ENCODE measurements at places on chromosomes 1 and 21.

- no peak for DNase-seq
Observed at GRCh38 chr1:160780398-160780755, 15.6 kb upstream of the LY9 start.

DNA sequence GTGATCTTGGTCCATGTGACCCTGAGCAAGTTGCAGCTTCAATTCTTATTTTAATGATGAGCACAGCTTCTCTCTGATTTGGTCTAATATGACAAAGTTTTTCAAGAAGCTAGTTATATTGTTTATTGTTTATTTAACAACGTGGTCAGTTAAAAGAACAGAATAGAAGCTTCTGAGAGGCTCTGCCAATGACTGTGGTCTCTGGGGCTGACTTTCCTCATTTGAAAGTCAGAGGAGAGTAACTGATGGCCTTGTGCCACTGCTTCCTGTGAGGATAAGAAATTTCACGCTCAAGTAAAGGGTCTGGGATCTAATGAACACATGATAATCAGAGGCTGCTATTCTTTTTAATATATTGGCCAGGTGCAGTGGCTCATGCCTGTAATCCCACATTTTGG is 7.3 kb downstream of the HHIPL2 start:
- DNase-seq = no peak

GRCh38 chr1:206580438-206581113 is 31.7 kb downstream of the EIF2D start:
- DNase-seq = no peak

GRCh38 chr1:53090227-53091147 is 28.5 kb downstream of the PODN start:
- no peak for DNase-seq

- no peak for DNase-seq
Observed at GRCh38 chr1:81226603-81226928, 574.2 kb upstream of the ADGRL2 start.

- DNase-seq = no peak
Observed at GRCh38 chr1:184545601-184546000, 158.8 kb downstream of the C1orf21 start.

DNA sequence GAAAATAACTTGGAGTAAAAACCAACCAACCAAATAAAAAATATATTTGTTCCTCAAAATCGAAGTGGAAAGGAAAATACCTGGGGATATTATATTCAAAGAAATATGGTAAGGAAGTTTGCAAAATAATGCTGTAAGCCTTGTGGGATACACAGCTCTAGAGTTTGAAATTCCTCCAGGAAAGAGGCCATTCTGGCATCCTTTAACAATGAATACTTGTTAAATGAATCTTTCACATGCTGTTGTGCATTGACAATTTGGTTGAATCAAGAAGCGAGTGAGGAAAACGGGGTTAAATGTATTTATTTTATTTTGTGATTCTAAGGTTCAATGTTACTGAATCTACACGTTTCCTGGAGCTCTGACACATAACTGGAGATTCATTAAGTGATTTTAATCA is 30.5 kb upstream of the NTNG1 start:
- peak; percentile 8 for DNase-seq

DNA sequence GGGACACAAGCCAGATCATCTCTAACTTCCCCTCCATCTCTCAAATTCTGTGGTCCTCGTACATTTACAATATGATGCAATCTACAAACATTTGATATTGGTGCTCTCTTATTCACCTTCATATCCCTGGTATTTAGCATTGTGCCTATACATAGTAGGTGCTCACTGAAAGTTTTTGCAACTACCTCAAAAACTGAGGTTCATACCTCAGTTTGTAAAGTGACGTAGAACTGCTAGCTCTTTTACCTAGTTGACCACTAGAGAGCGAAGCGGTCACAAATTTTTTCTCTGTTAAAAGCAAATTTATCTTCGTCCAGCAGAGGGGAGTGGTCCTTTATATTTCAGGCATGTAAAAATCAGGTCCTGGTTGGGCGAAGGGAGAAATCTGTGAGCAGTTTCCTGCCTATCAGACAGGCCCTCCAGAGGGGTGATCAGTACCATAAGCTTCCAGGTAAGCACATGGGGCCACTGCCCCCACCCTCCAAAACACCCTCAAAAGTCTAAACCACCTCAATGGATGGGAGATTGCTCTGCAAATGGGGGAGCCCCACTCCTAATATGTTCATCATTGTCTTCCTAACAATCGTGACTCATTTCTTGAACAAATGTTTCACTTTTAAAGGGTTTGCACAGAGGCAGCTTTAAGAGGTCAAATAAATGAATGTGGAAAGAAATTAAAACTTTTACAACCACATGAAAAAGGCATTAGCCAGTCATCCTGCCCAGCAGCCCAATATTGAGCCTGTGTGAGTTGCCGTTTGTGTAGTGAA is 10.6 kb upstream of the HLCS start:
- peak; percentile 93 for DNase-seq

DNA sequence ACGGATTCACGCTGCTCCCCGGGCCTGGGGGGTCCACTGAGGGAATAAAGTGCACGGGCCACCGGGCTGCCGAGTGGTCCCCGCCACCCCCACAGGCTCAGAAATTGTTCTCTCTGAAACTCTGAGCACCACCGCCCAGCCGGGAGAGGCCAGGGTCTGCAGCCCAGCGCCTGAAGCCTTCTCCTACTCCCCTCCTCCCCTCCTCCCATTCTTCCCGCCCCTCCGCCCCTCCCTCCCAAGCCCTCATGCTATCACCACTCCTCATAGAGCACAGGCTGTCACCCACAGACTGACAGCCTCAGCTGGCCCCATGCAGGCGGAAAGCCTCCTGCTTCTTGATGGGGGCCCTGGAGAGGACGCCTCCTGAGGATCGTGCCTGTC is 707 bp upstream of the GPR153 start:
- peak; percentile 63 for DNase-seq

GRCh38 chr1:98502937-98503336 is 158.6 kb upstream of the SNX7 start:
- DNase-seq = peak; percentile 68

- DNase-seq = no peak
Observed at GRCh38 chr21:26377111-26377694, 195.9 kb downstream of the CYYR1 start.

DNA sequence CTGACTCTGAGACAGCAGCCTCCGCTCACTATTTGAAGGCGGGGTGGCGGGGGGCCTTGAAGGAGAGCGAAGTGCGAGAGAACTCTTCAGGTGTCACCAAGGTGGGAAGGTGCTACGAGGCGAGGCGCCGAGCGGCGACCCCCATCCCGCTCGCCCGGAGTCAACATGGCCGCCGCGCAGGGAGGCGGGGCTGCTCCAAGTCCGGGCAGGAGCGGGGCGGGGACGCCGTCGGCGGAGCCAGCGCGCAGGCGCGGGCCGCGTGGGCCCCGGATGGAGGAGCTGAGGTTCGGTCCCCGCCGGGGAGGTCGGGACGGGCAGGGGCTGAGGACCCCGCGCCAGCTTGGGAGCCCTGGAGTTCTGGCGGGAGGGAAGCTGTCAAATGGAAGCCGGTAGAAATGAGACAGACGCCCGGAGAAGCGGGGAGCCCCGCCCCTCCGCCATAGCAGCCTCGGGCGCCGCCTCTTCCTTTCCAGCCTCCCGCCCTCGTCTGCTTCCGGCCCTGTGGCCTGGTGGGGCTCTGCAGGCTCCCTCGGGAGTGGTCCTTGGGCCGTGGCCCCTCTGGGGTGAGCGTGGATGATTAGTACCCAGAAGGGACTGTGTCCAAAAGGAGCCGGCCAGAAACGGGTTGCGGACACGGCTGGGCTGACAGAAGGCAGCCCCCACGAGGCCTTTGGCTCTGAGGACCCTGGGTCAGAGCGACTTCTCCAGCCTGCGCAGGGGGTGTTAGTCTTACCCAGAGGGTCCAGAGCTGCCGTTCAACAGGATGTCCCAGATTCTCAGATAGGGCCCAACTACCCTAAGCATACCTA is at the start of gene PIGV:
TSS of gene PIGV (plus strand) at position 245 of the 809 bp plus-strand sequence. CDS start 2,866 bp downstream, outside the sequence.
- DNase-seq = peak; percentile 90

DNA sequence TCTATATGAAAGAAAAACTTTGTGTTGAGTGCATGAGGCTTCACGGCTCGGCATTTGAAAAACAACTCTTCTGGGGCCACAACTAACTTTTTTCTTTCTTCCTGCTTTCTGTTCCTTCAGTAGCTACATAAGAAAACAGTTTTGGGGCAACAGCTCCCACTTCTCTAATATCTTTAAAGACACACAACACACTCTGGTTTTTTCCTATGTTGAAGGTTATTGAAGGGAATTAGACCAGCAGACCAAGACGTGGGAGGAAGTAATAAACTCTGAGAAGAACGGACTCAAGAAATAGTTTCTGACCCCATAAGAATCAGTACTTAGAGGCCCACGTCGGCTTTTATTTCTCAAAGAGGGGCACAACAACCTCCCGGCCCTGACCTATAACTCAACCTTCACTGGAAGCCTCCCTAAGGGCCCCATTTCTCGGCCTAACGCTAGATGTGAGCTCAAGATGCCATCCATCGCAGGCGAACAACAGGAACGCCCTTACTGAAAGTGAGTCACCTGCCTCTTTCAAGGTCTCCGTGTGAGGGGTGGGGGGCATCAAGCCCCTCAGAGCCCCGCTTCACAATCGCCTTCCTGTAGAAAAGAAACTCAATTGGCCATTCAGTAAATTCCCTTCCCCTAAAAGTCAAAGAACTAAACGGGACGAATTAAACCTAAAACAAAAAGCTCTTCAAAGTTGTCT is 844 bp downstream of the ZMYM6 start:
- DNase-seq = peak; percentile 57

DNA sequence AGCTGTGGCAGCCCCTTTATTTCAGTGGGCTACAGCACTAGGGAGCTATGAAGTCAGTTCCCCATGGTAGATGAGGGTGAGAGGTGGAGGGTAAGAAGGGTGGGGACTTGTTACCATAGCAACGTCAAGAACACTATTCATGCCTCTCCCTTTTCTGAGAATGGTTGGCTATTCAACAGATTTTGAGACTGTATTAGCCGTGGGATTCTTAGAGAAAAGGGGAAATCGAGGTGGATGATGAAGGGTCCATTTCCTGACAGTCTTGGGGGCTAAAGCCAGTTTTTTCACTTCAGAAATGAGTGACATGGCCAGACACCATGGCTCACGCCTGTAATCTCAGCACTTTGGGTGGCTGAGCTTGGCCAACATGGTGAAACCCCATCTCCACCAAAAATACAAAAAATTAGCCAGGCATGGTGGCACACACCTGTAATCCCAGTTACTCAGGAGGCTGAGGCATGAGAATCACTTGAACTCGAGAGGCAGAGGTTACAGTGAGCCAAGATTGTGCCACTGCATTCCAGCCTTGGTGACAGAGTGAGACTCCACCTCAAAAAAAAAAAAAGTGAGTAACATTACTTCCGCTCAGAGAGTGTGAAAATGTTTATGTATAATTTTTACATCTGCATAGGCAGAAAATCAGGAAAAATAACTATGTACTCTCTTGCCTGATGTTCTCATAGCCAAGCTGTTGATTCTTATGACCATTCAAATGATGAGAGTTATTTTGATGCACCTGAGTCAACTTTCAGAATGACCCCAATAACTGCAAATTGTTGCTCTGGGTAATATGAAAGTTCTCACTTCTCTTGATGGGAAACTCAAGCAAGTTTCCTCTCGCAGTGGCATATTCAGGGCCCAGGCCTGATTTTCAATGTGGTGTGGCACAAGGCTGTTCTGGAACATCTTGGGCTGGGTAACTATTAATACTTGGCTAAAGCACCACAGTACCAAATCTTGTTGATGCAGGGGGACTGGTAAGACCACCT is 23.2 kb upstream of the RGSL1 start:
- DNase-seq = no peak

DNA sequence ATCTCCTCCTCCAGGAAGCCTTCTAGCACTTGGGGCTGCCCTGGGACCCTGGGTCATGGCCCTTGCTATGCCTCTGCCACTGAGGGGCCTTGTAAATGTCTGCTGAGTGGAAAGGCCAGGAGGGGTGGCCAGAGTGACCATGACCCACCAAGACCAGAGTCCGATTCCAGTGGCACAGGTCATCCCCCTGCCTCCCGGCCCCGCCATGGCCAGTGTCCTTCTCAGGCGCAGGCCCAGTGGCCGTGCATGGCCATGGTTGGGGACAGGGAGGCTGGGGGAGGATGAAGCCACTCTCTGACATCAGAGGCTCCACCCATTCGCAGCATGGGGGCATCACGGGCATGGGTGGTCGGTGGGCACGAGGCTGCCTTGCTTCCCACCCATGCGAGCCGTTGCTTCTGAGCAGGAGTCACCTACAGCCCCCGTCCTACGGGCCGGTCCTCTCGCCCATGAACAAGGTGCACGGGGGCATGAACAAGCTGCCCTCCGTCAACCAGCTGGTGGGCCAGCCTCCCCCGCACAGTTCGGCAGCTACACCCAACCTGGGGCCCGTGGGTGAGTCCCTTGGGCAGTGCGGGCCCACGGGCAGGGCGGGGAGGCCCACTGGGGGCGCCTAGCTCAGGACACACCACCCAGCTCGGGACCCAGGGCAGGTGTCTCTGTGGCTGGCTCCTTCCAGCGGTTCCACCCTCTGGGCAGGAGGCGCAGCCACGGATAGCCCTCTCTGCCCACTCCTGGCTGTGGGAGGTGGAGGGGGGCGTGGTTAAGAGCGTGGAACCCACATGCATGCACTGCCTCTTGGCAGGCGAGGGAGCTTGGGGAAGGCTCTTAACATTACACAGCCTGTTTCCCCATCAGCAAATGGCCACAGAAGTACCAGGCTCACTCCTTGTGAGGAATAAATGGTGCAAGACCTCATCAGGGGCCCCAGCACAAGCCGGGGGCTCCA is 22.4 kb upstream of the CCDC27 start:
- DNase-seq = no peak

- DNase-seq = no peak
Observed at GRCh38 chr1:9127395-9128165, 1.3 kb downstream of the GPR157 start.

DNA sequence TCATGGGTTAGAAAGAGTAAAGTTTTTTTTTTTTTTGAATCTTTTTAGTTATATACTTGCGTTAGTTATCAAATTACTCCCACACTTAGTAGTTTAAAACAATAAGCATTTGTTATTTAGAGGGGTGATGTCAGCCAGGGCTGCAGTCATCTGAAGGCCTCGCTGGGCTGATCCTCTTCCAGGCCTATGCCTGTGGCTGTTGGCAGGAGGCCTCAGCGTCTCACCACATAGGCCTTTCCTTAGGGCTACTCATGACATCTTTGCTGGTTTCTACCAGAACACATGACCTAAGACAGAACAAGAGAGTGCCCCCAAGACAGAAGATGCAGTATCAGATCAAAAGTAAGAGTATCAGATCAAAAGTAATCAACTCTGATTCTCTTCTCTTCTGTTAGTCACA is 167.4 kb downstream of the HHAT start:
- no peak for DNase-seq
